ENCODE measurements at places on chromosomes 6 and 20.

DNA sequence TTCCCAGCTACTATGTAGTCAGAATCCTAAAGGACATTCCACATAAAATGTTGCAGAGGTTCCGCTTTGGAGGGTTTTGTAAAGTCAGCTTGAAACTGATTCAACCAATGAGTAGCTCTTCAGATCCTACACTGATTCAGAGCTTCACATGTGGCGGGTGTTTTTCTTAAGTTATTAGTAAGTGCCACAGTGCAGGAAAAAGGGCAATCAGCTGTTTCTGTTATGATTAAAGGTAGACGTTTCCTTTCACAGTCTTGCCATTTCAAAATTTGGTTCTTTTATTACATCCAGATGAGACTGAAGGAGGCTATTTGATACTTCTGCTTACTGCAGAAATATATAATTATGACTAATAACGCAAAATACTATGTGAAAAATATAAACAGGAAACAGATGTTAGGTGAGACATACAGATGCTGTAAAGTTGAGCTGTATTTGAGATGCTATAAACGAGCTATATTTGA is 443.9 kb downstream of the CDKAL1 start:
- no peak for DNase-seq

GRCh38 chr6:139927236-139927635 is 552.8 kb upstream of the CITED2 start:
- DNase-seq, result no peak

- no peak for DNase-seq
Observed at GRCh38 chr6:9131616-9132015, 696.3 kb upstream of the SLC35B3 start.

DNA sequence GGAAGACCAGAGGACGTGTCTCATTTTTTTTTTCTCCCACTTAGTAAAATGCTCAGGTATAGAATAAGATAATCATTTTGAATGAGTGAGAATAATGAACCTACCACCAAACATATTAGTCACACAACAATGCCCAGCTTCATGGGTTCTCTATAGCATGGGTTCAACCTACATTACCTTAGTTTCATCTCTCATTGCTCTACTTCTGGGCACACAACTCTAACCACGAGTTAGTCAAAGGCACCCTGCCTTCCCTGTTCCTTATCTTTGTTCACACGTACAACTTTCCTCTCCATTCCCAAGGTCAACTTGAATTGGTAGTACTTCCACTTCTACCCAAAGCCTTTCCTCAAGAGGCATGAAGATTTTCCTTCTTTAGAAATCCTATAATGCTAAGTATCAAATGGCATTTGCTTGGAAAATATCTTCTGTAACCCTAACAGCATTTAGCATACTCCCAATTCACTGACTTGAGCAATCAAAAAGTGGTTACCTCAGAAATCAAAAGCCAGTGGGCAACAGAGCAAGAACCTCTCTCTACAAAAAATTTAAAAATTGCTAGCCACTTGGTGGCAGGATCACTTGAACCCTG is 20.9 kb downstream of the DEK start:
- DNase-seq, result no peak

DNA sequence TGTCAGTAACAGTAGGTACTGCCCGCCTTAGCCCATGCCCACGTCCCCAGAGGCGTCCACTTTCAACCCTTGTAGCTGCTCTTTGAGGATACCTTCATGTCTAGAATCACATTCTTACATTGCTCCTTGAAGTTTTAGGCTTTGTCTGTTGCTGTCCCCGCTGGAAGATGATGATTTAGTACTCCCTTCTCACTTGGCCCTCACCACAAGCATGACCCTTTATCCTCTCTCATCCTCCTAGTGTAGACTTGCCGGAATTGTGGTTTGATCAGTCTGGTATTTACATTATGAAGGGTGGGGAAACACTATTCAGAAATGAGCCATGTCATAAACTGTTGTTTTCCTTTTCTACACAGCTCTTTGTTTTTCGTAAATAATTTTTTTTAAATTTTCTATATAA is 87.4 kb downstream of the ARID1B start:
- no peak for DNase-seq

DNA sequence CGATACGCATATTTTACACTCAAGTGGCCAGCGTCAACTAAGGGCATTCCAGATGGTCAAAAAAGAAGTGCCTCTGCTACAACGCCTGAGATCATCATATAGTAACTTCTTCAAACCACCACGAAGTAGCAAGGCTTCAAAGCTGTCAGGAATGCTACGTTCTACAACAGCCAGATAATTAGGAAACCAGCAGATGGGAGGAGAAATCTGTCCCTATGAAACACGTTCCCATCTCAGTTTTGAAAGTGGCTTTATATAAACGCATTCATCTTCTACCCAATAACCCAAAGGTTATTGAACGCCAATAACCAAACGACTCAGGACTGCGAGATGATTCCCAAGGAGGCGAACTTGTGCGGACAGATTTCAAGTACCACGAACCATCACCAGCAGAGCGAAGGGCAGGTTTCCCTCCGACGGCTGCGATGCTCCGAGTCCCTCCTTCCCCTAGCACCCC is 1.2 kb downstream of the ABHD12 start:
- no peak for DNase-seq

- no peak for DNase-seq
Observed at GRCh38 chr20:42588847-42589246, 600.9 kb downstream of the PTPRT start.

DNA sequence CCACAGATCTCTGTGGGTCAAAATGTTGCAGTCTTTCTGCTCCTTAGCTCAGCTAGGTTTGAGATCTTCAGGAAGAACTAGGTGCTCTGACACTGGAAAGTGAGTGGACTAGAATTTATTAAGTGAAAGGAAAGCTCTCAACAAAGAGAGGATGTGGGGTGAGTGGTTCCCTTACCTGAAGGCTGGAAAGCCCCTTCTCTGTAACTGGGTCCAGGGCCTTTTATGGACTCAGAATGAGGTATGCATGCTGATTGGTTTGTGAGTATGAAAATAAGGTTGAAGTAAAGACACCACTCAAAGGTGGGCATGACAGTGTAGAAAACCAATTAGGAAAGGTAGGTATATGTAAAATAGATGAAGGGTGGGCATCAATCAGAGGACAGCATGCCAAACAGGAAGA is 485.5 kb downstream of the CD109 start:
- no peak for DNase-seq

DNA sequence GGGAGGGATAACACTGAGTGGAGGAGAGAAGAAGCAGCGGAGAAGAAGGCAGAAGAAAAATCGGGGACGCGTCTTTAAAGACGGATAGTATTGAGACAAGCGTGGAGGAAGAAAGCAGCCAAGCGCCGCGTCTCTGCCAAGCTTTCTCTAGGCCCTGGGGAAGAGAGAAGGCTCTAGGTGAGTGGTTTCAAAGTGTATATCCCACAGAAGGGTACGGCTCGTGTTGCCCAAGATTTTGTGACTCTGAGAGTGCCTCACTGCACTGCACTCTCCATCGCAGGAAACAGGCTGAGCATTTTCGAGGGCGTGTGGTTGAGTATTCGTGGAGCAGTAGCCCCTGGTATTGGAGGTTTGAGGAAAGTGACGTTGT is 185.4 kb downstream of the TRIM27 start:
- no peak for DNase-seq

- DNase-seq, result no peak
Observed at GRCh38 chr20:51758978-51759544, 9.1 kb downstream of the ATP9A start.

DNA sequence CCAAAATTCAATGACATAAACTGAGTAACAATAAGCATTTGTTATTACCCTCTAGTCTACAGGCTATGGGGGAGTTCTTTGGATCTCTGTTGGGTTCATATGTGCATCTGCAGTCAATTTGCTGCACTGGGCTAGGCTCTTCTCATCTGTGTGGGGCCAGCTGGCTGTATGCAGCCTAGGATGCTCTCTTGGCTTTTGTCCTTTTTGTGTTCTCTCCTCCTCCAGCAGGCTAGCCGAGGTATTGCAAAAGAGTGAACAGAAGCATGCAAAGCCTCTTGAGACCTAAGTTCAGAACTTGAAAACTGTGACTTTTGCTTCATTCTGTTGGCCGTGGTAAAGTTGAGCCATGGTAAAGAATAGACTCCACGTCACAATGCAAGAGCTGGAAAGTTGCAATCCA is 62.8 kb upstream of the FOXO3 start:
- no peak for DNase-seq

DNA sequence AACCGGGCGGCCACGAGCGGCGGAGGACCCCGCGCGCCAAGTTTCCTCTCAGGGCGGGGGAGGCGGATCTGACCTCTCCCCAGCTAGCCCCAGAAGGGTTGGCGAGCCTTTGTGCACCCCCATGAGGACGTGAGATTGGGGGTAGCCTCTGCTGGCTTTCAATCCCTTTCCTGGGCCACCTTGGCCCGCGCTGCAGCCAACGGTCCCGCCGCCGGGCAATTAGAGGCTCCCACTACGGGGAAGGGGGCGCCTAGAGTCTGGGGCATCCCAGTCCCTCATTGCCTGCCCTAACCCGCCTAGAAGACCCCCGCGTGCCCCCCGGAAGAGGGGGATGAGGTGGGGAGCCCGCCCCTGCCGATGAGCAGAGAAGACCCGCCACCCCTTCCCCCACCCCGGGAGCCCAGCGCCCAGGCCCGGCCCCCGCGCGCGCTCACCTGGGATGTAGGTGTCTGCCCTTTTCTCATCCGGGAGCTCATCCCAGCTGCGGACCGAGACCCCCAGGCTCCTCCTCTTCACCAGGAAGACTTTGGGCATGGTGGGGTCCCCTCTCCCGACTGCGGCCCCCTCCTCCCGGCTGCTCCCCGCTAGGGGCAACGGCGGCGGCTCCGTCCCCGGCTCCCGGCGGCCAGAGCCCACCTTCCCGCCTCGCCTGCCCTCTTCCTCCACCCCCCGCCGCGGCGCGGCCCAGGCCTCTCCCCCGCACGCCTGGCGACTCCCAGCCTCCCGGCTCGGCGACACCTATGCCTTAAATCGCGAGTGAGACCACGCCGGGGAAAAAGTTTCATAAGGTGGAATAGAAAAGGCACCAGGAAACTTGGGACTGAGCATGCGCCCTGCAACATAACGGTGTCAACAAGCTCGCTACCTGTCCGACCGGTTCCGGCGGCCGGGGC is at the start of gene OVOL2:
TSS of gene OVOL2 (minus strand) at position 816 of the 893 bp plus-strand sequence. CDS start at position 534, 282 bp downstream.
- DNase-seq, result no peak

DNA sequence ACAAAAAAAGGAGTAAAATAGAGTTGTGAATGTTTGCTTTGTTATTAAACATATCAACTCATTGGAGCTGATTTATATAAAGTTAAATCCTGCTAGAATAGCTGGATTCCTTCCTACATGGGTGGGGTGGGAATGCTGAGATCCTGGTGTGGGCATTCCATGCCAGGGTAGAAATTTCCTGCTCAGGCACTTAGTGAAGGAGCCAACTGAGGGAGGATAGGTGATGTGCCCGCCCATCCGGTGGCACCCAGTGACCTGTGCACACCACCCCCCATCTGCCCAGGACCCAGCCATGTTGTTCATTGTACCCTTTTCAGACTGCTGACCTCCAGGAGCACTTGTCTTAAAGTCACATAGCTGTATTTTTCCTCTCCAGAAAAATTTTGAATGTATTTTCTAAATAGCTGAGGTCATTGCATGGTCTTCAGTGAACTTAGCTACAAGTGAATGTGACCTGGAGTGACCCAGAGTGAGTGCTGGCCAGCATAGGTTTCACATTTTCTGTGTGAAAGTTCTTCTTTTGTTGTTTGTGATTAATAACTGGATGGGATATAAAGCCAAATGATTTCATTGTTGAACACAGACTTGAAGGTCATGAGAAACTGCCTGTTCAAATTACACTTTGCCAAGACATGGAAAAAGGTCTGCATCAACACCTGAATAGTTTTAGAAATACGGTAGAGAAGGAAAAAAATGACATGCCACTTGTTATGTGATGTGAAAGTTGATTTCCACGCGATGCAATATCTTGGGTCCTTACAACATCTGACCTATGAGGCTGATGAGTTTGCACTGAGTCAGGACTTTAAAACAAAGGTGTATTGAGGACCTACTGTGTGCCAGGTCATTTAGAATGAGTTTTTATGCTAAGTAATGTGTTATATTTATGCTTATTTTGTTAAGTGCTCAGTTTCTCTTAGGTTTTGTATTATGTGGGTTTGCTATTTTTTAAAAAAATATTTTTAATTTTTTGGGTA is 77.2 kb downstream of the UTRN start:
- DNase-seq, result peak; percentile 82

DNA sequence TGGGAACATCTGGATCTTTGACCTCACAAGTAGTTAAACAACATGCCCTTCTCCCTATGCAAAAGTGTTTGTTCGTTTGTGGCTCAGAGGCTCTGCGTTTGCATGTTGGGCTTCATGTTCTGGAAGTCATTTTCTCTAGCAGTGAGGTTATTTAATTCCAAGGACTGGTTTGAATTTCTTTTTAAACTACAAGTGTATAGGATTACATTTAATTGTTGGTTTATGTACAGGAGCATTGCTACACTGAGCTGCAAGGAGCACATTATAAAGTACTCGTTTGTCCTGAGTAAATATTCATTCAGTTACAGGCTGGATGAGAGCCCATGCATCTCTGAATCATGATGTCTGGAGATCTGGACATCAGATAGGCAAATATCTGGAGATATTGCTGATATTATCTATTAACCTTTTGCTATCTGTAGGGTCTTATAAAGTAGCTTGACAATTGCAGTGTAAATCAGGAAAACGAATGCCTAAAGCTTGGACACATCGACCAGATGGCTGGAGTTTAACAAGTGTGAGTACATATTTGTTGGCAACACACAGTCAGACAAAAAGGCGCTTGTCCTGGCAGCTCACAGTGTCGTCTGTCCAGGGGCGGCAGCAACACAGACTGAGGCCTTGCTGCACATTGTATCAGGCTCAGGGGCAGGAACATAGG is 84.6 kb downstream of the PDE7B start:
- DNase-seq, result no peak

- no peak for DNase-seq
Observed at GRCh38 chr20:38842026-38842425, 36.5 kb downstream of the PPP1R16B start.

DNA sequence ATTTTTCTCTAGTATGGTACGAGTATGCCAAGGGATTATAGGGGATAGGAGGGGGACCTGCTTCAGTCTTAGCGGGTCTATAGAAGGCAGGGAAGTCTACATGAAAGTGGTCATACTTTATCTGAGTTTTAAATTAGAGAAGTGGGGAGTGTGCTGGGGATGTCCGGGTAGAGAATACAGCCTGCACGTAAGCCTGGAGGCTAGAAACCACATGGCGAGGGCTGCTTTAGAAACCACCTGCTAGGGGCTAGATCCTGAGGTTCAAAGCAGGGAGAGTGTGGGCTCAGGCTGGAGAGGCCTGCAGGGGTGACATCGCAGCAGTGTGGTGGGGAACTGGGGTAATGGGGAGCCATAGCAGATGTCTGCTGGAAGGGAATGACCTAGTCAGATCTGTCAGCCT is 85.2 kb downstream of the VEGFA start:
- DNase-seq, result no peak

All from SW 1271 (cell line).